ENCODE measurements at places on chromosomes 13 and 19.

DNA sequence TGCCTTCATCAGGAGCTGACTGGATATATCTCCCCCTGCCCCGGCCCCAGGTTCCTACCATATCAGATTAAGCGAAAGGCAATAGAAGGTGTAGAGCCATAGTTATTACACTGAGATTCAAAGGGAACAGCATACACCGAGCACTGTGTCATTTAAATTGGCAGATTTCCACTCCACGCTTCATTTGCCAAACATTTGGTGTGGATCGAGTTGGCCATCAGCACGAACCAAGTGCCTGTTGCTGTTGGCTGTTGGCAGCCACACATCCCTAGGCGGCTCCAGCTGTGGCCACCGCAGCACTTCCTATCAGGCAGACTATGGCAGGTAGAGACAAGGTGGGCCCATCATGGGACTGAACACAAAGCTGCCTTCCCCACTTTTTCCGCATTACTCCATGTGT is 115.8 kb downstream of the CCNA1 start:
- no peak for DNase-seq

DNA sequence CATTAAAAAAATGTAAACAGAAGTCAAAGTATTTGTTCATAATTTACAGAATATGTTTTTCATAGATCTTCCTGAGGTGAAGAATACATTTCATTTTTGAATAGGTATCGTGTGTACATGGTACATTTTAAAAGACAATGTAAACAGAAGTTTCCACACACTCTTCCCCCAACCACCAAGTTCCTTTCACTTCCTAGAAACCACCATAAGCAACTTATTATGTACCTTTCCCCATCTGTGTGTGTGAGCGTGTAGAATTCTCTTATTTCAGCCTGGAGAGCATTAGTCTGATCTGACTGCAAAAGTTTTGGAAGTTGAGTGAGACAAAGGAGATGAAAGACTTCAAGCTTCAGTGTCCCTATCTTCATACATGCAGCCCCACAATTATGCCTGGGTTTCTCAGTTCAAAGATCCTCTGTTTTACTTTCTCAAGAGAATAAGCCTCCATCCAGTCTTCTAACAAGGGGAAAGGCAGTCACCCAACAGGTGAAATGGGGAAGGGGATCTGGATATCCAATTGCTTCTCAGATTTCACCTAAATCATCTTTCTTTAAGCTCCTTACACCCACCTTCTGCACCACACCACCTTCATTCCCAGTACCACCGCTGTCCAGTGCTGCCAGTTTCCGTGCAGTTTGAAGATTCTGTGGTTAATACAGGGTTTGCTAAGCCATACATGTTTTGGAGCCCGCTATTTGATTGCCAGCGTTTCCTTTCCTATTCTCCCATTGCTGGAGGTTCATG is 2.1 kb downstream of the TEX30 start:
- no peak for DNase-seq

- DNase-seq, result no peak
These were observed 4.4 kb downstream of the HOOK2 start for GRCh38 chr19:12770922-12771321.

GRCh38 chr13:94239135-94239534 is 240.3 kb downstream of the DCT start:
- no peak for DNase-seq

DNA sequence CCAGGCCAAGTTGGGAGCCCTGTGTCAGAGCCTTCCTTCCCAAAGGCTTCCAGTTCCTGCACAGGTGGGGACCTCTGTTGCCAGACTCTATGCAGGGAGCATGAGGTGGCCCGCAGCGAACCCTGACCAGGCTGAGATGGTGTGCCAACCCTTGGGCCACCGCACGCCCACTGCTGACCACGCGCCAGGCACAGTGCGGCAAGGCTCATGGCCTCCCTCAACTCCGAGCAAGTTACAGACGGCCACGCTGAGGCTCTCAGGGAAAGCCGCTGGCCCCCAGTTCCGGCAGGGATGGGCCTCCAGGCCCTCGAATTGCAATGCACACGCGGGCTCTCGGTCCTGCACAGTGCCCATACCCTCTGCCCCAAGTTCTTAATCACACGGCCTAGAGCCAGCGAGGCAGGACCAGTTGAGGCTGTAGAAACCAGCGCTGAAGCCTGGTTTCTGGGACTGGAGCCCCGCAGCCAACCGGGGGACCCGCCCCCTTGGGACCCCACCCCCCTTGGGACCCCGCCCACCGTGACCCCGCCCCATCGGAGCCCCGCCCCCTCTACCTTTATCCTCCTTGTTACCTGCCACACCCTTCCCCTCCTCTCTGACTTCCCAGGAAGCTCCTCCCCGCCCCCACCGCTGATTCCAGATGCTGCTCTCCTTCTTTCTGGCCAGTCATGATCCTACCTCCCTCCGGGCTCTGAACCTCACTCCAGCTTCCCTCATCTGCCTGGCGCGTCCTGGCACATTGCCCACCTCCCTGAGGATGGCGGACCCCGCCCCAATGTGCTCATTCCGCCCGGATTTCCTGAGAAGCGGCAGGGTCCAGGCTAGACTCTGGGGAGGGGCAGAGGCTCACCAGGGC is 6.0 kb downstream of the PEX11G start:
- no peak for DNase-seq

DNA sequence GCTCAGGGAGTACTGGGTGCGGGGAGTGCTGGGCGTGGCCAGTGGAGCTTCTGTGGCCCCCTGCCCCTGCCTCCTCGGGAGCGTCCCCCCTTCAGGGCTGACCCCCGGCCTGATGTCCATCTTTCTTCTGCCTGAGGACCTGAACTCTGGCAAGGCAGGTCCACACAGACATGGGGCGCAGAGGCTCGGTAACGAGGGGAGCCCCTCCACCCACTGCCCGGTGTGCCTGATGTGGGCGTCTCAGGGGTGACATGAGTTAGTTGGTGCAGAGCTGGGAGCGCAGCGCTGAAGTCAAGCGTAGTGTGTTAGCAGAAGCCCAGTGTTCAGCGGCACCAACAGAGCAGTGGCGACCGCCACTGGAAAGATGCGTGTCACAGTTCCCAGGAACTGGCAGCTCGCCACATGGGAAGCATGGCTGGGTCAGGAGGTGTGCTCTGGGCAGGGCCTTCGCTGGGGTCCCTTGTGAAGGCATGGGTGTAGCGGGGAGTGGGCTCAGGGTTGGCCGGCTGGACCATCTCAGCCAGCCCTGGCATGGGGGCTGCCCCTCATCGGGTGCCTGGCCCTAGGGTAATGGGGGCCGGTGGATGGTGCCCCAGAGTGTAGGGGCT is 11.5 kb downstream of the THOP1 start:
- DNase-seq, result no peak

DNA sequence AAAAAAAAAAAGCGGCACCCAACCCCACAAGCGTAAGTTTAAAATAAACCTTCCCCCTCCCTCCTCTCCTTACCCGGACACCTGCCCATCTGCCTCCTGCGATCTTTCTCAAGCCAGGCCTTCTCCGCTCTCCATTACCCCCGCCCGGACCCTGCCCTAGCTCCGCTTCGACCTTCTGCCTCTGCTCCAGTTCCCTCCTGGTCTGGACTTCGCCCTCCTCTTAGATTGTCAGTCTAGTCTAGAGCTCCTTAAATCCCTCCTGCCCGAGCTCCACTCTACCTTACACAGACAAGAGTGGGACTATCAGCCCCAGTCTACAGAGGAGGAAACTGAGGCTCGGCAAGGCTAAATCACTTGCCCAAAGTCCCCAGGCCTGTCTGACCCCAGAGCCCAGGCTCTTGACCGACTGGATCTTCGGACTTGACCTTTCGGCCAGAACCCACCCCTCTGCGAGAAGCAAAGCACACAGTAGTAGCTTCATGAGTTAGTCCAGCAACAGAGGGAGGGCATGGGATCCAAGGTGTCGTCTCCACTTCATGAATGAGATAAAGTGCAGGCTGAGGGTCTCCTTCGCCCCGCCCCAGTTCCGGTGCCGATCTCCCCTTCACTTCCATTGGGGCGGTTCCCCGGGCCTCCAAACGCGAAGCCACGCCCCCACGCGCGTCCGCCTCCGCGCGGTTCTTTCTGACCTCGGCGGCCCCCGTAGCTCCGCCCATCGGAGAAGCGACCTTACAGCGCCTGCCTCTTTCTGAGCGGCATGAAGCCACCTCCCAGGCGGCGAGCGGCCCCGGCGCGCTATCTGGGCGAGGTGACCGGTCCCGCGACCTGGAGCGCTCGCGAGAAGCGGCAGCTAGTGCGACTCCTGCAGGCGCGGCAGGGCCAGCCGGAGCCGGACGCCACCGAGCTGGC is at the start of gene SNAPC2:
Gene SNAPC2 (plus strand): TSS at position 729 of the 909 bp plus-strand sequence. CDS start 29 bp downstream, at position 758.
- DNase-seq, result peak; percentile 93
